ENCODE measurements at places on chromosomes 5 and 9. TPM values are rescaled to one million over a fixed set of nuclear protein-coding genes. Genes with fewer than 3 reads are reported as not detected.

KLHL3 gene
- total RNA-seq: 1.4 TPM

TMED7 gene
- 117 TPM for total RNA-seq

KLF9 gene
- total RNA-seq: 43.0 TPM

IFNA21 gene
- not detected for total RNA-seq

TAF1L gene
- total RNA-seq: not detected

TPPP gene
- under 0.01 TPM for total RNA-seq

GMCL2 gene
- total RNA-seq: not detected

FOXD1 gene
- 0.53 TPM for total RNA-seq

PCSK1 gene
- 0.58 TPM for total RNA-seq

TLE1 gene
- 22.5 TPM for total RNA-seq

KLF4 gene
- total RNA-seq: 1.2 TPM

QSOX2 gene
- total RNA-seq: 15.2 TPM

DOCK2 gene
- 15.6 TPM for total RNA-seq

DMXL1 gene
- total RNA-seq: 10.8 TPM

NR5A1 gene
- total RNA-seq: not detected

FOXD4 gene
- total RNA-seq: not detected

SOHLH1 gene
- total RNA-seq: not detected

LTC4S gene
- total RNA-seq: 0.89 TPM

SLC4A9 gene
- not detected for total RNA-seq

GLRA1 gene
- total RNA-seq: not detected

PTGDS gene
- total RNA-seq: 16.1 TPM

FAM169A gene
- total RNA-seq: 1.1 TPM

SLC36A3 gene
- not detected for total RNA-seq

PCDHGA9 gene
- 0.86 TPM for total RNA-seq

ADGRD2 gene
- total RNA-seq: not detected

SPINK7 gene
- total RNA-seq: not detected

OR1N1 gene
- not detected for total RNA-seq

TLR4 gene
- 23.9 TPM for total RNA-seq

CRB2 gene
- not detected for total RNA-seq

ORM2 gene
- total RNA-seq: not detected

FBLL1 gene
- not detected for total RNA-seq

DRD1 gene
- not detected for total RNA-seq

SPINK9 gene
- not detected for total RNA-seq

BSPRY gene
- total RNA-seq: not detected

ARL14EPL gene
- 0.29 TPM for total RNA-seq

NSUN2 gene
- total RNA-seq: 34.3 TPM

LNPEP gene
- 12.6 TPM for total RNA-seq

GNA14 gene
- total RNA-seq: not detected

TSTD2 gene
- total RNA-seq: 7.2 TPM

KIF4B gene
- total RNA-seq: under 0.01 TPM

RASGEF1C gene
- total RNA-seq: not detected
